ENCODE measurements at places on chromosomes 2 and 18.

DNA sequence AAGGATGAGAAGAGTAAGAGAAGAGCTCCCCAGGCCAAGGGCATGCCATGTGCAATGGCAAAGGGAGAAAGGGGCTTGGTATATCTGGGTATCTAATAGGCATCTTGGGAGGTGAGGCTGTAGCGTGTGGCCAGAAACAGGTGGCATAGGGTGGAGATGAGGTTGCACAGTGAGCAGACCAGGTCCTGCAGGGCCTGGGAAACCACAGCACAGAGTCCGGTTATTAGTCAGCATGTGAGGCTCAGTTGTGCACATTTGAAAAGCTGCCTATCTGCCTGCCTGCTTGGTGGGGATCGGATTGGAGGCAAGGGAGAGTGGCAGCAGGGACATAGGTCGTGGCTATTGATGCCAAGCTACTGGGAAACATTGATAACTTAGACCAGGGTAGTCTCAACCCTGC, 190.6 kb downstream of the TPGS2 start:
- DNase-seq = no peak

- no peak for DNase-seq
Measured at GRCh38 chr18:62518460-62519375, 4.1 kb upstream of the ZCCHC2 start.

DNA sequence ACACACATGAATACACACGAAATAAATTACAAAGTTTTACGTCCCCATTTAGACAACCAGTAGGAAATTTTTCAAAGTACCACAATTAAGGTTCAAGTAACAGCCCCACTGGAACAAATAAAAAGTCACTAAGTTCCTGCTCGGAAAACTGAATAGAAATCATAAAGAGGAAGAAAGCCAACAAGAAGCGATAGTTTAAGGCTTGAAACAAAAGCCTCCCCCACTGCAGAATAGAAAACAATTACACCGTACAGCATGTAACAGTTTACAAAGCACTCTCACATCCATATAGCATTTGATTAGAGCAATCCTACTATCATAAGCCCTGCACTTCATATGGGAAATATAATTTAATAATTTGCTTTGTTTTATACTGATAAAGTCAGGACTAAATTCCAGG, 15.5 kb downstream of the KLF7 start:
- no peak for DNase-seq

GRCh38 chr2:41540272-41540998, 507.4 kb upstream of the PKDCC start:
- DNase-seq = no peak

- no peak for DNase-seq
Measured at GRCh38 chr2:172885996-172886395, 150.4 kb downstream of the RAPGEF4 start.

- DNase-seq = no peak
Measured at GRCh38 chr2:161233858-161234431, 73.7 kb downstream of the TANK start.

GRCh38 chr2:71340176-71340575, 8.6 kb downstream of the ZNF638 start:
- no peak for DNase-seq

GRCh38 chr2:165660361-165660760, 133.7 kb downstream of the GALNT3 start:
- no peak for DNase-seq

DNA sequence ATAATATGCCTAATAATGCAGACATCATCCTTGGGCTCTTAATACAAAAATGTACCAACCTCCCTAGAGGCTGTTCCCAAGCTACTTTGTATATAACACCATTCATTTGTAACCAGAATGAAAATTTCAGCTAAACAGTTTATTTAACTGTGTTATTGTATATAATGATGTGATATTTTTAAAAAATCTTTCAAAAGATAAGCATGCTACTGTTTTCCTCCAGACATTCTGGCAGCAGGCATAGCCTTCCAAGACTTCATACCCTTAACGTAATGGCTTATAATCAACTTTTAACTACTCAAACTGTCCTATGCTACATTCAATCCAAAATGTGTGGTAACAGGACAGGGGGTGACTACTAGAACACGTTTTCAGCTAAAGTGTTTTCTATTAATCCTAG, 21.2 kb downstream of the CFAP221 start:
- no peak for DNase-seq

- no peak for DNase-seq
Measured at GRCh38 chr18:6557057-6557769, 142.5 kb upstream of the L3MBTL4 start.

DNA sequence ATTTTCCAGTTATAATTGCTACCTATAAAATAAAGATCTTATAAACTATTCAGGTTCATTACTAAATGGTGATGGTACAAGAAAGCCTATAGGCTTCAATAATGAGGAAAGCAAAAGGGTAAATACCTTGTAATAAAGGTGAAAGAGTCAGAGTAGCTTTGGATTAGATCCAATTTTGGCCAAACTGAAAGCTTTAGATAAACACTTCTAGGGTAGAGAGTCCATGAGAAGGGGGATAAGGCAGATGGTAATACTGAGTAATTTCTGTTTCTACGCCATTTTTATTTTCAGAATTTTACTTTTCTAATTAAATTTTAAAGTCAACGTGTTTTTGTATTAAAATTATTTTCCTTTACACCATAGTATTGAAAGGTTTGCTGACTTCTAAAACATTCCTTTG, 9.4 kb downstream of the CASP8 start:
- no peak for DNase-seq

GRCh38 chr2:218292048-218293014, at the start of gene TMBIM1:
Gene TMBIM1, minus strand, starts transcription at chr2:218292503. Its CDS starts 10,362 bp downstream, at chr2:218282141.
- peak; percentile 81 for DNase-seq

DNA sequence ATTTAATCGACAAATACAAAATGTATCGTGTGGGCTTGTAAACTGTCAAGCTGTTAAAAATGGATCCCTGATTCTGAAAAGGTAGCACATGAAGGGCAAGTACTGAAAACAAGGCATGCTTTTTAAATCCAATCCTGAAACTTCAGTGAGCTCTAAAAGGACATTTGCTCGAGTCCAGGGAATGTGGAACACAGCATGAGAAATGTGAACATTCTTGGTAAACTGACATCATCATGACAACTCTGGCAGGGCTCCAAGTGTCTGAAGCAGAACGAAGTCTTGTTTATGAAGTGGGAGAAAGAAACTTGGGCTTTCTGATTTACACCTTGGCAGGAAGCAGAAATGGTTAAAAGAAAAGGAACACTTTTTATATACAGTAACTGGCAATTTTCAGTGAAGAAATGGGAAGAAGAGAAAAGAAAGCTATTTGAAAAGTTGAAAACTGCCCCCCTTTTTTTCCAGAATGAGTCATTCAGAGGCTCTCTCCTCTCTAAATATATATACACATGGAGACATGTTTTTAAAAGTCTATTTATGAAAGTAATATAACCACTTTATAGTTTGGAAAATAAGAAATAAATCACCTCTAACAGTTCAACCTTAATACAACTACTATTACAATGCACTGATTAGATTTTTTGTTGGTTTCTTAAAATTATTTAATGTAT, 120.8 kb downstream of the GAREM1 start:
- no peak for DNase-seq

DNA sequence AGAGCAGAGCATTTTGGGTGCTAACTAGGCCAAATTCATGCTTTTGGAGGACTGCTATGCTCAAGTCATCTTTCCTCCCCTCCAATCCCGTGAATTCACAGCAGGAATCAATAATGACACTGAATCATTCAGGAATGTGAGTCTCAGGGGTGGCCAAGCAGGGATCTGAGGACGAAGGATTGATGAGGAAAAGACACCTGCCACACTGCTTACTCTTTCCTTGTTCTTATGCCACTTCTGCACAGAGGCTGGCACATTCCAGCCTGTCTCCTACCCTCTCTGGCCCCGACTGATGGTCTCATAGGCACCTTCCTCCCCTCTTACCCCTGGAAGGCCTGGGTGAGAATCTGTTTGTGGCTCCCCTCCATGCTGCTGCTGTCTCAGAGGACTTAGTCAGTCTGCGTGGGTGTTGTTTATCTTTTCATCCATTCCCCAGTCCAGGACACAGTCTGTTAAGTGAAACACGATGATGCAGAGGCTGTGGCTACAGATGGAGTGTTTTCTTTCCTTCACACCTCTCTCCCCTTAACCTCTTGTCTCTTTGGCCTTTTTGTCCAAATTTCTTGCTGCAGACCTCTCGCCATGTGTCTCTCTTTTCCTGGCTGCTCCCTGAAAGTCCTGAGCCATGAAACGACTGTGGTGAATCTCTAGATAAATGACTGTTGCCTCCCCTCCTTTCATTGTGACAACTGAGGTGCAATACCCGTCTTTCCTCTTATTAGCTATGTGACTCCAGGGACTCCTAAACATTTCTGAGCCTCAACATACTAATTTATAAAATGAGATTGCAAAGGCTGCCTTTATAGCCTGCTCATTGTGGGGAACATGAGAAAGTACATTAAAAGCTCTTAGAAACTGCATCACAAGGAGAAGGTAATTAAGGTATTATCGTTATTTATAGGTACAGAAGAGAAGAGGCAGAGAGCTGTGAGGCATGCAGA, 86.9 kb downstream of the RDH14 start:
- peak; percentile 48 for DNase-seq

DNA sequence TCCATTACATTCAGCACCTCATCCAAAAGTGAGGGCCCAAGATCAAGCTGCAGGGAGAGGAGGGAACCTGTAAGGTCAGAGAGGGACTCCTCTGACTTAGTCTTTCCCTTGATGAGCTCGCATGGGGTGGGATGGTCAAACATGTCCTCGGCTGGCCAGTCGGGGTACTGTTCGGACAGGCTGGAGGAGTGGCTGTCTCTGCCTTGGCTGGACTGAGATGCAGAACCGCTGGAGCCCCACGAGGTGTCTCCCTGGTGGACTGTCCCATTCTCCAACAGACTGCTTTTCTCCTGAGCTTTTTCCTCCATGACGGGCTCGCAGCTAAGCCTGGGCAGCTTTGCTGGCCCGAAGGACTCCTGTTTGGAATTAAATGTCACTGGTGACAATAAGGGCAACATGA, 25.6 kb downstream of the CDC42EP3 start:
- DNase-seq = no peak

- no peak for DNase-seq
Measured at GRCh38 chr18:26911840-26912239, 46.3 kb upstream of the AQP4 start.

- no peak for DNase-seq
Measured at GRCh38 chr18:44128365-44128764, 552.3 kb upstream of the SETBP1 start.

GRCh38 chr18:25278394-25278793, 73.6 kb downstream of the ZNF521 start:
- DNase-seq = no peak

GRCh38 chr2:241074901-241075540, 27.1 kb downstream of the MTERF4 start:
- DNase-seq = no peak

DNA sequence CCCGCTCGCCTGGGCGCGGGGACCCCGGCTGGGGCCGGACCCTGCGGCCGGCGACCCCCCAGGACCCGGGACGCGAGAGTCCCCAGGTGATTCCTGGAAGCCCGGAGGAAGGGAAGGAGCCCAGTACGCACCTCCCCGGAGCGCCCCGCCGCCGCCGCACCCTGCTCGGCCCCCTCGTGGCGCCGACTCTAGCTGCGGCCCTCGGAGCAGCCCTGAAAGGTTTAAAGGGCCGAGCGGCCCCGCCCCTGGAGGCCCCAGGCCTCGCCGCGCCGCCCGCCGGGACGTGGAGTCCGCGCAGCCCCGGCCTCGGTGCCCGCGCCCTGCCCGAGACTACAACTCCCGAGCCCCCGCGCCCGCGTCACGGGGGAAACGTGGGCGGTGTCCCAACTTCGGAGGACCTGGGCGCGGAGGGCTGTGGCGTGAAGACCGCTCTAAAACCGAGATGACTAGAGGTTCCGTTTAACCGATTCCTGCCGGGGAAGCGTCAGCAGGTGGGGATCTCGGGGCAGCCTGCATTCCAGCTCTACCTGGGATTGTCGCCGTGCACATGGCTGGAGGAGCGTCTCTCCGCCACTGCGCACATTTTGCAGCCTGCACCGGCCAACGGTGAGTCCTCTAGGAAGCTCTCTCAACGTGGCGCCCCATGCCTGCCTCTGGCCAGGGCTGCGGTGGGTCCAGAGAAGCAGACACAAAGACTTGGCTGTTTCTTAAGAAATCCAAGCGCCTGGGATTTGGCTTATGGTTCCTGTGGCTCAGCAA, at the start of gene TMEM150A:
Gene TMEM150A, minus strand, starts transcription at position 223 of the 759 bp plus-strand sequence. CDS start 750 bp downstream, outside the sequence.
- peak; percentile 87 for DNase-seq

GRCh38 chr2:11127761-11128160, 27.5 kb upstream of the SLC66A3 start:
- no peak for DNase-seq

DNA sequence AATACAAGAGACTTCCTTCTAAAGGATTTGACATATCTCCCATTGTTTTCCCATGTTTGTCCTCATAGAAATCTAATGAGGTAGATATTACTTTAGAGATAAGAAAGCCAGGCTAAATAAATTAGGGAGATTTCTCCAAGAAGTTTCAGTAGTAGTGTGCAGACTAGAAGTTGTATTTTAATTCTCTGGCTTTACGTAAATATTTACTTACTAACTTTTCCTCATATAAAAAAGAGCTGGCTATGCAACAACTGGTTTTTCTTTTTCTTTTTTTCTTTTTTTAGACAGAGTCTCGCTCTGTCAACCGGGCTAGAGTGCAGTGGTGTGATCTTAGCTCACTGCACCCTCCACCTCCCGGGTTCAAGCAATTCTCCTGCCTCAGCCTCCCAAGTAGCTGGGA, 60.6 kb upstream of the ACYP2 start:
- no peak for DNase-seq

- no peak for DNase-seq
Measured at GRCh38 chr18:78525366-78526111, 454.1 kb upstream of the SALL3 start.

DNA sequence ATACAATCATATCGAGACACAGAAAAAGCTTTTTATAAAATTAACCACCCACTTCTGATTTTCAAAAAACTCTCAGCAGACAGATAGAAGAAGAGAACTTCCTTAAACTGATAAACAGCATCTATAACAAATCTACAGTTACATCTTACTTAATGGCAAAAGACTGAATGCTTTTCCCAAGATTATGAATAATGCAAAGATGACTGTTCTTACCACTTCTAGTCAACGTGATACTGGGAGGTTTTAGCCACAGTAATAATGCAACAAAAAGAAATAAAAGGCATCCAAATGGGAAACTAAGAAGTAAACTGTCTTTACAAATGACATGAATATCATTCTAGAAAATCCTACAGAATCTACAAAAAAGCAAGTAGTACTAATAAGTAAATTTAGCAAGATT, 58.0 kb upstream of the TMEM247 start:
- DNase-seq = no peak

GRCh38 chr2:97745474-97746174, 32.2 kb downstream of the ZAP70 start:
- DNase-seq = no peak

DNA sequence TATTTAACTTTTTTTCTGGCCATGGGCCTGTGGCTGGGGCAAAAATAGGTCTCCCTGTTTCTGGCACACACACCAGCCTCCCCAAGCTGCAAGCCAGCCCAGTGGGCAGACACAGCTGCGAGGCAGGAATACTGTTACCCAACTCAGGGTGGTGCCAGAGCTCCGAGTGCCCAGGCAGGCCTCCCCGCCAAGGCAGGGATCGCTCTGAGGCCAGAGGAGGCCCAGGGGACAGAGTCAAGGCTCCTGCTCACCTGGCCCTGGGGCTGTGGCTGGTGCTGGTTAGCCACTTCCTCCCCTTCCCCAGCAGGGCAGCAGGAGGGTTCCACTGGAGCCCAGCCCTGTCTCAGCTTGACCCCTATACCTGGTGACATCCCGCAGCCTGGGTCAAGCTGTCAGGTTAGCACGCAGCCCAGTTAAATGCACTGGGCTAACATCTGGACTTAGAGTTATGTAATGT, 67.1 kb upstream of the EPAS1 start:
- DNase-seq = no peak
